Esophagus muscularis mucosa (tissue), 4 donors: ENCODE measurements at places on chromosomes 12 and 14. TPM values are rescaled to one million over a fixed set of nuclear protein-coding genes. Genes with fewer than 3 reads are reported as not detected.
A peak's percentile ranks its signal among the peaks of the same experiment; 100 is the strongest.

Gene HPD
- total RNA-seq: 0.65 TPM

Gene SRRM4
- total RNA-seq: not detected

Gene CCNB1IP1
- total RNA-seq: 31.8 TPM

Gene KCNH3
- total RNA-seq: not detected

Gene GUCY2C
- total RNA-seq: not detected

Gene FGF6
- not detected for total RNA-seq

Gene IAPP
- not detected for total RNA-seq

DNA sequence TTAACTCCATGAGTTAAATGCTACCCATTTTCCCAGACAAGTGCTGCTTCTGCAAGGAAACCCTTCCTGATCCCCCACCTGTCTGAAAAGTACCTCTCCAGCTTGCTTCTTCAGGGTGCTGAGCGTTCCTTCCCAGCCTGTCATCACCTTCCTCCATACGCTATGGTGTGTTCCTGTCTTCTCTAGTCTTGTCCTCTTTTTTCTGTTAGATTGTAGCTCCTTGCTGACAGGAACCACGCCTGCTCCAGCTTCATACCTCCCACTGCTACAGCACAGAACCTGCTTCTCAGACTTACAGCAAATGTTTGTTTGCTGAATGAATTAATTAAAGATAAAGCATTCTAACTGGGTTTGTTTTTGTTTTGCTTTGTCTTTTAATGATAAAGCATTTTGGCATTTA lies 39.1 kb downstream of the ERH start:
- H3K36me3 ChIP-seq: no peaks in the 10 kb centered on the region
- H3K27ac ChIP-seq: no peak overlapping the region
- H3K4me1 ChIP-seq: peaks cover 6% of the 10 kb centered on the region
- H3K4me3 ChIP-seq: no peak overlapping the region
- H3K27me3 ChIP-seq: no peaks in the 10 kb centered on the region

DNA sequence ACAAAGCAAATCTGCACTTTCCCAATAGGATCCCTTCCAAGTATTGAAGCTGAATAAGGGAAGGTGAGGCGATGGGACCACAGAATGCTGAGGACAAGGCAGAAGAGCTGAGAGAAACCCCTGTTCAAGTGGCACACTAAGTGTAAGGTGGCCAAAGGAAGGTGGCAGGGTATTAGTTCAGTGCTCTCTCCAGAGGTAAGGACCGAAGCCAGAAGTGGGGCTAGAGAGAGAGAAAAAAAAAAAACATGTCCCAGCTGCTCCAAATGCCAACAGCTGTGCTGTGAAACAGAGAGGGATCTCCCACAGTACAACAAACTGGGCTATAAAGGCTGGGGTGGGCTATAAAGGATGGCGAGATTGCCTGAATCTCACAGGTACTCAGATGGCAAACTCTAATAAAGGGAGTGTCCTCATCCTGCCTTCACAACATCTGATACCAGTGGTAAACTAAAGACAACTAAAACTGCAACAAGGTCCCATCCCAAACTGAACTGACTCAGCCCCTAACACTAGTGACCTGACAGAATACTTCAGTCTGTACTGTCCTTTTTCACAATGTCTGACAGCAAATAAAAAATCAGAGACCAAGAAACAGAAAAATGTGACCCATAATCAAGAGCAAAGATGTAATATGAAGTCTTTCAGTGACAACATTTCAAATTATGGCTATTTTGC lies 47.9 kb downstream of the CDK17 start:
- H3K4me1 ChIP-seq: peaks cover 91% of the 10 kb centered on the region
- peak overlapping the region; percentile 47 for H3K27ac ChIP-seq
- H3K27me3 ChIP-seq: no peaks in the 10 kb centered on the region

- peaks cover 10% of the 10 kb centered on the region for H3K36me3 ChIP-seq
- DNase-seq: no peak
- peak overlapping the region; percentile 94 for H3K4me3 ChIP-seq
- peaks cover 49% of the 10 kb centered on the region for H3K4me1 ChIP-seq
- peak overlapping the region; percentile 100 for H3K27ac ChIP-seq
Observed at GRCh38 chr12:121802485-121802842, 1.3 kb upstream of the SETD1B start.

DNA sequence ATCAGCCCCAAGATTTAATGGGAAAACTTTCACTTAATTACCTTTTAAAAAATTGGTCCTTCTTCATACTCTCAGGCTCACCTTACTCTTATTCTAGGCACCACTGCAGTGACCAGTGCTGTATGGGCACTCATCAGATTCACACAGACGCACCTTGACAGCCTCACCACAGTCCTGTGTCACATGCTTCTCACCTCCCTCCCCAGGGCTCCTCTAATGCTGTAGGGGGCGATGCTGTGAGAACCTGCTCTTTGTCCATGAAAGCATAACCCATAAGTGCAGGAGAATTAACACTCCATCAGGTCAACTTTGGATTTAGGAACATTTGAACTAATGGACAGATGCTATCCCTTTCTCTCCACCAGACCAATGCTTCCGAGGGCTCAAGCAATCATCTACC lies 13.9 kb upstream of the PPP4R3A start:
- no peak for DNase-seq
- H3K27ac ChIP-seq: no peak overlapping the region
- H3K4me3 ChIP-seq: no peak overlapping the region
- H3K4me1 ChIP-seq: no peaks in the 10 kb centered on the region

DNA sequence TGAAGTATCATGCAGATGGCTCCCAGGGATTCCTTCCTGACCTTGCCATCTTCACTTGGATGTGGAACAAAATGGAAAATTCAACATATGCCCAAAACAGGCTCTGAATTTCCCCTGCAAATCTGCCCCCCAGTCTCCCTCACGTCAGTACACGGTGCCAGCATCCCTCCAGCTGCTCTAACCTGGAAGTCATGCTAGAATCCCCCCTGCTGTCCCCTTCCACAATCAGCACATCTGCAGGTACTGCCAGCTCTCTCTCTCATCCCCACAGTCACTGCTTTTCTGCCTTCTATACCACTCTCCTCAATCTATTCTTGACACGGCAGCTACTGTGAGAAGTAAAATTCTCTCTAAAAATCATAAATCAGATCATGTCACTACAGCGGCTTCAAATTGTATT lies 21.6 kb downstream of the GALNT6 start:
- H3K36me3 ChIP-seq: no peaks in the 10 kb centered on the region
- H3K27ac ChIP-seq: no peak overlapping the region
- no peak for DNase-seq

GRCh38 chr12:48198672-48198971 lies 4.5 kb downstream of the OR10AD1 start:
- peak overlapping the region; percentile 81 for H3K4me3 ChIP-seq
- no peaks in the 10 kb centered on the region for H3K27me3 ChIP-seq
- H3K27ac ChIP-seq: peak overlapping the region; percentile 94
- peaks cover 22% of the 10 kb centered on the region for H3K4me1 ChIP-seq
- peak; percentile 91 for DNase-seq

DNA sequence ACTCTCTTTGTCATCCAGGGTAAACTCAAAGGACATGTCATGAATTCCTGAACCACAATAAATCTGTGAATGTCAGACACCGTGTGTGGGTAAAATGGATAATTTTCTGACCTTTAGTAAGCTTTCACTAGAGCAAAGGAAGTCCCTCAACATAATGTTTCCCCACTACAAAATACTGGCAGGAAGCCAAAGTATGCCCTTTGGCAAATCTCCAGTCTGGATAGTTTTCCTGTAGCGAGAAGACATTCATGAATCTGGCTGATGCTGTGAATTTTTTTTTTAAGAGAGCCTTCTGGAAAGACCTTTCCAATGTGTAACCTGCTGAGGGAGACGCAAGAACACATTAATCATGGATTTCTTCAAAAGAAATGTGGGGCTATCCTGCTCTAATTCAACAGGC lies 389.6 kb upstream of the DDHD1 start:
- no peak overlapping the region for H3K27ac ChIP-seq
- no peaks in the 10 kb centered on the region for H3K27me3 ChIP-seq
- H3K36me3 ChIP-seq: no peaks in the 10 kb centered on the region
- H3K4me1 ChIP-seq: peaks cover 10% of the 10 kb centered on the region

DNA sequence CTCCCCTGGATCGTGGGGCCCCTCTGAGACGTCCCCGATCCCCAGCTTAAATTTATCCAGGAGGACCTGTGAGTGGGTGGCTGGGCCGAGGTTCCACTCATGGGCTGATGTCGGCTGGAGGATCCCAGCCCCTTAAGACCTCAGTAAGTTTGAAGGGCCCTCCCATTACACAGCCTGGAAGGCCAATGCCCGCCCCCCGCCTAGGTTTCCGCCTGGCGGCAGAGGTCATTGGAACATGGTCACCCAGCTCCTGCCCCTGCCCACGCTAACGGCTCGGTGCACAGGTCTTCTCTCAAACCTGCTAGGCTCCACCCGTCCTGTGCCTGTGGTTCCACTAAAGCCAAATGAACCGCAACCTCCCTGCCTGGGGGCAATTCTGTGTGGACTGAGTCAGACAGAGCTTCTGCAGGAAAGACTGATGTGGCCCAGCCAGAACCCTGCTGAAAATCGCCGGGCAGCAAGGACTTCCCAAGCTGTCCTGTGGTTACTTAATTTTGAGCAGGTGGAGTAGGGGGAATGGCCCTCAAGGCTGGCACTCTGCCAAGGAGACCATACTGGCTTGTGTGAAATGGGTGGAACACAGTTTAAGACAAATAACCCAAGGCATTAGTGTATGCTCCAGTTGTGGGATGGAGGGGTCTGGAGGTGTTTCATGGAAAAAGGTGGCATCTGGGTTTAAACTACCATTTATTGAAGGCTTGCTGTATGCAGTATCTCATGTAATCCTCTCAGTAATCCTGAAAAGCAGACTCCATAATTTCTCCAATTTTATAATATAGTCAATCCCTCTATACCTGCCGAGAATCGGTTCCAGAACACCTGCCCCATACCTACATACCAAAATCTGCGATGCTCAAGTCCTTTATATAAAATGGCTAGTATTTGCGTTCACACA lies 903 bp upstream of the NT5DC3 start:
- peaks cover 4% of the 10 kb centered on the region for H3K36me3 ChIP-seq
- no peak for DNase-seq
- peaks cover 46% of the 10 kb centered on the region for H3K4me1 ChIP-seq
- H3K27ac ChIP-seq: peak overlapping the region; percentile 97
- no peaks in the 10 kb centered on the region for H3K27me3 ChIP-seq
- H3K4me3 ChIP-seq: peak overlapping the region; percentile 95

DNA sequence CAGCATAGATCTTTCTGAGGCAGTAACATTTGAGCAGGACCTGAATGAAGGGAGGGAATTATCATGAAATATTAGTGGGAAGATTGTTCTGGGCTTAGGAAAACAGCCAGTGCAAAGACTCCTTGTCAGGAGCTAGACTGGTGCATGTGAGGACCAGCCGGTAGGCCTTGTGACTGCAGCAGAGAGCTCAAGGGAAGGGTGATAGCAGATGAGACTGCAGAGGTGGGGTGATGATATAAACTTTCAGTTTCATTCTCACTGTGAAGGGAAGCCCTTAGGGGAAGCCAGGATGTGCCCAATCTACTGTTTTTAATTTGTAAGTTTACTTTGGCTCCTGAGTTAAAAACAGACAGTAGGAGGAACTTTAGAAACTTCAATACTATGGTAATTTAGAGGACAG lies 12.4 kb downstream of the IL22 start:
- H3K27ac ChIP-seq: peak overlapping the region; percentile 42
- peak overlapping the region; percentile 22 for H3K4me3 ChIP-seq
- no peaks in the 10 kb centered on the region for H3K36me3 ChIP-seq
- no peak for DNase-seq

GRCh38 chr12:109844091-109844490 lies 10.9 kb upstream of the TRPV4 start:
- H3K4me3 ChIP-seq: no peak overlapping the region
- no peaks in the 10 kb centered on the region for H3K27me3 ChIP-seq
- no peak for DNase-seq

DNA sequence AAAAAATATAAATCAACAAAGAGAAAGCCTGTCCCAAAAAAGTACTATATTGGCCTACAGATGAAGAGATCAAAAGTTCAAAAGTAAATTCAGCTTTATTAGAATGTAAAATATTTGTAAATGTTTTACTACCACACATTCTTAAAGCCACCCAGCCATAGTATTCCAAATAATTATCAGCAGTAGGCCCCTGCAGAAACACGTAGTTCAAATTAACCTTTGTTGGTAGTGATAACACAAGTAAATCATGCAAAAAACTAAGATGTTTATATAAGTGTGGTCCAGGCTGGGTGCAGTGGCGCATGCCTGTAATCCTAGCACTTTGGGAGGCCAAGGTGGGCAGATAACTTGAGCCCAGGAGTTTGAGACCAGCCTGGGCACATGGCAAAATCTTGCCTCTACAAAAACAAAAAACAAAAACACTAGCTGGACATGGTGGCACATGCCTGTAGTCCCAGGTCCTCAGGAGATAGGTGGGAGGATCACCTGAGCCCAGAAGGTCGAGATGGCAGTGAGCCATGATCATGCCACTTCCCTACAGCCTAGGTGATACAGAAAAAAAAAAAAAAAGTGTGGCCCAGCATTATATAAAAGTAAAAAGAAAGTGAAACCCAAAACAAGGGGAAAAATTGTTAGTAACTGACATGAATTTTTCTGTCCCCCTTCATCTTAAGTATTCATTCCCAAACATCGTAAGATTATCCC lies 17.9 kb downstream of the SPTLC2 start:
- H3K36me3 ChIP-seq: no peaks in the 10 kb centered on the region
- DNase-seq: no peak
- H3K27me3 ChIP-seq: no peaks in the 10 kb centered on the region
- H3K4me1 ChIP-seq: peaks cover 27% of the 10 kb centered on the region
- H3K27ac ChIP-seq: no peak overlapping the region
- H3K4me3 ChIP-seq: no peak overlapping the region

- H3K4me3 ChIP-seq: no peak overlapping the region
- no peak for DNase-seq
- H3K27me3 ChIP-seq: no peaks in the 10 kb centered on the region
- no peaks in the 10 kb centered on the region for H3K36me3 ChIP-seq
Observed at GRCh38 chr12:10291030-10291429, 16.6 kb upstream of the KLRD1 start.

- no peak overlapping the region for H3K4me3 ChIP-seq
- peaks cover 18% of the 10 kb centered on the region for H3K4me1 ChIP-seq
- H3K27ac ChIP-seq: no peak overlapping the region
- no peaks in the 10 kb centered on the region for H3K36me3 ChIP-seq
- H3K27me3 ChIP-seq: no peaks in the 10 kb centered on the region
Observed at GRCh38 chr14:29908652-29909577, 18.7 kb downstream of the PRKD1 start.

GRCh38 chr14:62952226-62952625 lies 93.0 kb downstream of the KCNH5 start:
- no peaks in the 10 kb centered on the region for H3K27me3 ChIP-seq
- H3K36me3 ChIP-seq: no peaks in the 10 kb centered on the region
- peaks cover 5% of the 10 kb centered on the region for H3K4me1 ChIP-seq
- DNase-seq: no peak
